ENCODE measurements at places on chromosomes 13 and 19.

- DNase-seq = no peak
Observed at GRCh38 chr13:76129305-76130000, 493.3 kb downstream of the LMO7 start.

DNA sequence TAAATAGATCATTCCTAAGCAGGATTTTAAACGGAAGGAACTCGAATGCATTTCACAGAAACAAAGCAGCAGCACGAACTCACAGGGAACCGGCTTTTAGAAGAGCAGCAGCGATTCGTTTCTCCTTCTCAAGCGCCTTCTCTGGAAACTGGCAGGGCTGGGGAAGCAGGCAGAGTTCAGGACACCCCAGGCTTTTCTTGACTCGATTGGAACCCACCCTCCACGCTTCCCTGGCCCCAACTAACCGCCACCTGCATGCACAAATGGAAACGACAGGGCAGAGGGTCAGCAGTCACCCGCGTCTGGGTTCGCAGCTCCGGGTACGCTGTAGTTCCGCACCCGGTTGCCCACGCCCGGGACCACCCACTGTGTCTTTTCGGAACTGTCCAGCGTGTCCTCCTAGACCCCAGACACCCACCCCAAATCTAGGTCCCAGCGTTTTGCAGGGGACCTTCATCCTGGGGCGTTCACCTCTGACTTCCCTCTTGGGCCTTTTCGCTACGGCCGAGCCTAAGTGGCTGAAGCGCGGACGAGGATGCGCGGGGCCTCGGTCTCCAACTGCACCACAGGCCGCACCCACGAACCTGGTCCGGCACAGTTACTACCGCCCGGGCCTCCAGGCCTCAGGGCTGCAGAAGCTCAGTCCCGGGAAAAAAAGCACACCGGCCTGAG lies 500 bp downstream of the ZFP30 start:
- DNase-seq = peak; percentile 1

- DNase-seq = no peak
Observed at GRCh38 chr13:106491928-106492587, 43.4 kb downstream of the EFNB2 start.

GRCh38 chr13:46071590-46072249 lies 19.2 kb upstream of the ZC3H13 start:
- no peak for DNase-seq

GRCh38 chr19:7734220-7735203 lies 2.6 kb upstream of the CLEC4G start:
- no peak for DNase-seq

GRCh38 chr13:45179428-45179827 lies 21.4 kb downstream of the KCTD4 start:
- DNase-seq = no peak

- no peak for DNase-seq
Observed at GRCh38 chr13:20431080-20431479, 94.6 kb downstream of the CRYL1 start.

Data from stimulated activated CD8-positive, alpha-beta memory T cell treated with anti-CD3 and anti-CD28 coated beads, Interleukin-2, amount 100 ng/mL, for 1 hour (primary cell).